Activated T-cell treated with anti-CD3 and anti-CD28 coated beads for 4 hours (primary cell): ENCODE measurements at places on chromosomes 7 and 10.

DNA sequence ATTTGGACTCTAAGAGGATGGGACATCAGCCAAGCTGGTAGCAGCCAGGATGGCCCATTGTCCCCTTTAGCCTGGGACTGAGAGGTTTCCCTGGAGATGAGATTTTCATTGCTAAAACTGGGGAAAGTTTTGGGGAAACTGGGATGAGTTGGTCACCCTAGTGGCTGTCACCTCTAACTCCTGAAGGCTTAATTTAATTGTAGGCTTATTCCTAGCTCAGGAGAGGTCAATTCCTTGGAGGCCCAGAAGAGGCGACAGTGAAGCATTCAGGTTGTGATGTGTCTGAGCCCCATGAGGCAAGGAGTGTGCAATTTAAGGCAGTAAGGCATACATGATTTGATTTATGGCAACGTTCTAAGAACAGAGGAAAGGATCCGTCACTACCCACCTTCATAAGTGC lies 24.9 kb upstream of the JAZF1 start:
- no peak for DNase-seq

DNA sequence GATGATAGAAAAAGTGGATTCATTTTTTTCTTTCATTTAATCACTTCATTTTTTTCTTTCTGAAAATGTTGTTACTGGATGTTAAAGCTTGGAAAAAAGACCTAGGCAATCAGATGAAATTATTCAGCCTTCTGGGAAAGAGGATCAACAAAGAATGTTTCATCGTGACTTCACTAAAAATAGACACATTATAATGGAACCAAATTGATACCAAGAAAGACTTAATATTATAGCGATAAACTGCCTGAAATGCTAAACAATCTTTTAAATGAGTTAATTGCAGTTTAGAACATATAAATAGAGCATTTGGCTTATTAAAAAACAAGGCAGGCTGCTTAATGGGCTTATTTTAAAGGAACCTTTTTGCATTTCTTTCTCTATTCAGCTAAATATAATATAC lies 25.6 kb upstream of the TMEM229A start:
- DNase-seq = no peak

DNA sequence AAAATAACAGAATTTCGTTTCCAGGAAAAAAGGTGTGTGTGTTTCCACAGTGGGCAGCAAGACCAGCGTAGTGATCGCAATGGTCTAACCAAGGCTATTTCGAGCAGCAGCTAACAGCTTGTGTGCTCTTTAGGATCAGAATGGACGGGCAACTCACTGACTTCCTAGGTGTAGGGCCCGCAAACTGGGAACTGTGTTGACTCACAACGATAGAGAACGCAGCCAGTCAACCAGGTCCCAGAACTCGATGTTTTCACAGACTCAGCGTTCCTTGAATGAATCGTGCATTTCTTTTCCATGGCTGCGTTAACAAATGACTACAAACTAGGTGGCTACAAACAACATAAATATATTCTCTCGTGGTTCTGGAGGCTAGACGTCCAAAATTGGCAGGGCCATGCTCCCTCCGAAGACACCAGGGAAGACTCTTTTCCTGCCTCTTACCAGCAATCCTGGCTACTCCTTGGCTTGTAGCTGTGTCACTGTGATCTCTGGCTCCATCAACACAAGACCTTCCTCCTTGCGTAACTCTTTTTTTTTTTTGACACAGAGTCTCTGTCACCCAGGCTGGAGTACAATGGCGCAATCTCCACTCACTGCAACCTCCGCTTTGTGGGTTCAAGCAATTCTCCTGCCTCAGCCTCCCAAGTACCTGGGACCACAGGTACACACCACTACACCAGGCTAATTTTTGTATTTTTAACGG lies 39.1 kb downstream of the PODXL start:
- no peak for DNase-seq

GRCh38 chr10:120115959-120116358 lies 223.4 kb downstream of the SEC23IP start:
- no peak for DNase-seq

GRCh38 chr10:53477313-53477675 lies 704.7 kb upstream of the MBL2 start:
- no peak for DNase-seq
